ENCODE measurements at places on chromosomes 11 and 22.

DNA sequence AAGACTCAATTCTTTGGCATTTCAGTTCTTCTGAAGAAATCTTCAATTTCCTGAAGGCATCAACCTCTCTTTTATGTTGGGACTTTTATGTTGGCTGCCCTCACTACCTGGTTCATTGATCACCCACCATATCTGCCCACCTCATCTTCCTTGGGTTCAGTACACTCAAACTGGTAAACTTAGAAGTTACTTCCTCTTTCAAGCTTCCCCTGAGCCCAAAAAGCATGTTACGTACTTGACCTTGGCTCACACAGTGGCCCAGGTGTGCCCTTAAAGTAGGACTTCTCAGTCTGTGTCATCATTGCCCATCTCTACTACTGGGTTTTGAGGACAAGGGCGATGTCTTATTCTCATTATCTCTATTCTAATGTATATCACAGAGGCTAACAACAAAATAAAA is 86.1 kb downstream of the GRIA4 start:
- DNase-seq = no peak

GRCh38 chr11:129637473-129637872 is 178.2 kb upstream of the TMEM45B start:
- DNase-seq = no peak

DNA sequence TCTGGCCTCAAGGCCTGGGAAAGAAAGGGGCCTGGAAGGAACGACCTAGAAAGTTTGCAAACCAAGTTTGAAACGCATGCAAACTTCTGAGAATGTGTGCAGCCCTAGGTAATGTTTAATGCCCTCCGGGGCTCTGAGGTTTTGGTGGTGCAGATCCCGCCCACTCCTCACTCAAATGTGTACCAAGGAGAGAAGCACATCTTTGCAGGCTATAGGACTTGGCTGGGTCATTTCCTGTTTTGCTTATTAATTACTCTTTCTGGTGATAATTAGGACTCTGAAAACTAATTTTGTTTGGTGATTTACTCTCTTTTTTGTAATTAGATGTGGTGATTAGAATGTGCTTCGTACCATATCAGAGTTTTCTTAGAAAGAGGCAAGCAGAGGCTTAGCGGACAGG is 625.9 kb upstream of the CADM1 start:
- no peak for DNase-seq

- DNase-seq = no peak
These were observed 725.5 kb downstream of the METTL15 start for GRCh38 chr11:28833670-28834069.

DNA sequence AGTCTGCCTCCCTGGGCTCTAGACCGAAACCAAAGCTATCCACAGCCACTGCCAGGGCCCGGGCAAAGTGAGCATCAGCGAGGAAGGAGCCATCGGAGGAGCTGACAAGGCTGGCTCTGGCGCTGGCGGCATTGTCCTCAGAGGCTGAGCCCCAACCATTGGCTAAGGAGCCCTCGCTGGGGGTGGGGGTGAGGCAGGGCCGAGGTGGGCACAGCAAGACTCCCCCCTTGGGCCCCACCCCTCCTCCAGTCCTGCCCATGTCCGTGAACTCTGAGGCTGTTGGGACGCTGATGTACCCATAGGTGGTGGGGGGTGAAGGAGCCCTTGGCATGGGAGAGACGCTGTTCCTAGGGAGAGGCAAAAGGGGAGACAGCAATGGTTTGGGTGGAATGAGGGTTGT is 11.2 kb downstream of the ROBO4 start:
- DNase-seq = no peak

GRCh38 chr11:64225608-64226506 is at the start of the genes NUDT22 and TRPT1:
TSS of gene NUDT22 (plus strand) at chr11:64226274. CDS start at chr11:64226653, 379 bp downstream.
TSS of gene TRPT1 (minus strand) at chr11:64226186. CDS start at chr11:64225860, 326 bp downstream.
- DNase-seq = peak; percentile 93

DNA sequence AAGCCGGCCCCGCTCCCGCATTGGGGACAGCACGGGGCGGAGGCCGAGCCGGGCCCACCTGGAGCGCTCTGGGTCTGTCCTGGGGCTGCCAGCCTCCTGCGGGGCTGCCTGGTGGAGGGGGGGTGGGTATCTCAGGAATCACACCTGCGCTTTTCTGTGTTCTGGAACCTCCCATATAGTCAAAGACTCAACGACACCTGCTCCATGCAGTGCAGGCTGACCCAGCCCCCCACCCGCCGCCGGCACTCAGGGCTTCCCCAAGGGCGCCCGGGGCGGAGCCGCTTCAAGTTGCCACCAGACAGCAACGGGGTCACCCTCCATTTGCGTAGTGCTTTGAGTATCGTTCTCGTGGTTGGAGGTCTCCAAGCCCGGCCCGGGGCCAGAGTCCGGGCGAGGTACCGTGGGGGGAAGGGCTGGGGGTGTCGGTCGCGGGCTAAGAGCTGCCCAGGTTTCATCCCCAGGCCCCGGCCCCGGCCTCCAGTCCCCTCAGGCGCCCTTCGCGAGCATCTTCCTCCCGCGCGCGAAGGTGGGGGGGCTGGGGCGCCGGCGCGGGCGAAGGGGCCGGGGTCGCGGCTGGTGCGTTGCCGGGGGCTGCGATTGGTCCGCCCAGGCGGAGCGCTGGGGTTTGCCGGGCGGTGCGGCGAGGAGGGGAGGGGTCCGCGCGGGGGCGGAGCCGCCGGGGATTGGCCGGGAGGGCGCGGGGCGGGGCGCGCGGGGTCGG is 6.6 kb downstream of the TSPAN4 start:
- no peak for DNase-seq

GRCh38 chr22:44574057-44574639 is 76.1 kb upstream of the RTL6 start:
- DNase-seq = no peak

GRCh38 chr11:34783816-34784317 is 132.3 kb downstream of the APIP start:
- no peak for DNase-seq

Measured in stimulated activated CD8-positive, alpha-beta memory T cell treated with anti-CD3 and anti-CD28 coated beads, Interleukin-4, amount 100 ng/mL, for 24 hours (primary cell).